ENCODE measurements at places on chromosomes 6 and 20.

- DNase-seq = no peak
These were observed 350.0 kb downstream of the QKI start for GRCh38 chr6:163764565-163764964.

DNA sequence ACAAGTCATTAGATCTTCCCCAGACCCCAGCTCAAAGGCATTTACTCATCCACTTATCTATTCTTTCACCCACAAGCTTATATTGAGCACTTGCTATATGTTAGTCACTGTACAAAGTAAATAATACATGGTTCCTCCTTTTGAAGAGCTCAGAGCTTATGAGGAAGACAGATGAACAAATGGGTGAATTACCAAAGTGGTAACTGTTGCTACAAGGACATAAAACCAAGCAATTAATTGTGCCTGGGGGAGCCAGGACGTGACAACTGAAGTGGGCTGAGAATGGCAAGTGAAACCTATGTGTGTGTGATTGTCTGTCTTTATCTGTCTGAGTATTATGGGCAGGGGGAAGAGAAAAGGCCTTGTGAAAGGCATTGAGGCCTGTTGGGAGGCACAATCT lies 45.6 kb upstream of the AKIRIN2 start:
- DNase-seq = no peak

DNA sequence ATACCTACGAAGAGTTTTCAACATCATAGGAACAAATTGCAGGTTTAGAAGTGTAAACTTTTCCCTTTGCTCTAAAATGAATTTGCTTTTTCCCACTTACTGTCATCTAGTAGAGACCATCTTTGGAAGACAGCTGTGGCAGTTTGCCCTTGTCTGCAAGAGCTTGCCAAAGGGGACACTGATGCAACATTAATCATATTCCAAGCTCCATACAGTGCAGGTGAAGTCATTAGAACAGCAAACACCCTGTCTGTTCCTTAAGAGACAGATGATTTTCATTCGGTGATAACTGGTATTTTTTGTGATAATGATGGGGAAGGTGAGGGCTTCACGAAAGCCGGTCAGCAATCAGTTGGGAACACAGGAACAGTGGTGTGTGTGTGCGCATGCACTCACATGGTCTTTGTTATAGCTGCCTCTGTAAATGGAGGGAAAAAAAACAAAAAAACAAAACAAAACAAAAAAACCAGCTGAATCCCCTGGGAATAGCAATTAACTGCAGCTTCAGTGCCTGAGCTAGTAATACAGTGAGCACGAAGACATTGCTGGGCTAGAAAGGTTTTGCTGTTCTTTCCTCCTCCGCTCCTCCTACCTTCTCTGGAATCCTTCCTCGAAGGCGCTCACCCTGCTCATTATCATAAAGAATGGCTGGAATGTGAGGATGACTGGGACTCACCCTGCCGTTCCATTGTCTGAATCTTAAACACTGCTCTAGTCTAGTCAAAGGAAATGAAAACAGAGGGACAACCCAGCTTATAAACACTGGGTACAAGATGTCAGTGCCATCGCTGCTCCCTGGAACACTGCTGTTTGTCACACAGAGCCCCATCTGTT lies 35.2 kb upstream of the KIF13A start:
- no peak for DNase-seq

- DNase-seq = no peak
These were observed 152.1 kb upstream of the RALGAPA2 start for GRCh38 chr20:20864351-20865096.

GRCh38 chr6:160881148-160881808 lies 110.3 kb upstream of the MAP3K4 start:
- no peak for DNase-seq

GRCh38 chr20:4795394-4795793 lies 73.7 kb downstream of the PRND start:
- peak; percentile 21 for DNase-seq

GRCh38 chr6:96649926-96650325 lies 87.0 kb downstream of the FHL5 start:
- DNase-seq = no peak

DNA sequence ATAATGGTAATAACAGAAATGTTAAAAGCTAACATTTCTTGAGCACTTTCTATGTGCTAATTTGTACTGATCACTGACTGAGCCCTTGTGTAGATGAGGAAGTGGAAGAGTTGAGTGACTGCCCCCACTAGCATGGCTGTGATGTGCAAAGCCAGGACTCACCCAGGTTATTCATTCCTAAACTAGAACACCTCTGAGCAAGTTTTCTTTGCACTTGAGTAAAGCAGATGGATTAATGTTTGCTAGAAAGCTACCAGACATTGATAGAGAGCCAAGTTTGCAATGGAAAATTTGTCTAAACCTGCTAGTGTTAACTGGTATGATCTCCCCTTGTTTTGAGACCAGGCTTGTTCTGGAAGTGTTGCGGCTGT lies 467.4 kb upstream of the PLCB4 start:
- DNase-seq = no peak

DNA sequence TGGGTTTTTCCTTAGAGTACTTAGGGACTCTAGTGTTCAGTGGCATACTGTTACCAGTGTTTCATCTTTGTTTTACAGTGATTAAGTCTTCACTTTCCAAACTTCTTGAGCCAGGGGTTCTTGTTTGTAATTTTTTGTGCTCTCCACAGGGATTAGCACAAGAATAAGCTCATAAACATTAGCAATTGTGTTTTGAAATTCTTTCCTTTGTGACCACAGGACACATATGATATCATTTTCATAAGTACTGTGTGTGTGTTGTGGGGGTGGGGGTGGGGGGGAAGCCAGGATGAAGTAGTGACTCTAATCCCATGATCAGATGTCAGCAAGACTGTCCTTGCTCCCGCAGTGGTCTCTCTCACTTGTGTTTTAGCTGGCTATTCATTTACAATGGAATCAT lies 101.5 kb upstream of the SCP2D1 start:
- DNase-seq = no peak

- DNase-seq = no peak
These were observed 280.8 kb downstream of the SOX4 start for GRCh38 chr6:21874372-21874771.

DNA sequence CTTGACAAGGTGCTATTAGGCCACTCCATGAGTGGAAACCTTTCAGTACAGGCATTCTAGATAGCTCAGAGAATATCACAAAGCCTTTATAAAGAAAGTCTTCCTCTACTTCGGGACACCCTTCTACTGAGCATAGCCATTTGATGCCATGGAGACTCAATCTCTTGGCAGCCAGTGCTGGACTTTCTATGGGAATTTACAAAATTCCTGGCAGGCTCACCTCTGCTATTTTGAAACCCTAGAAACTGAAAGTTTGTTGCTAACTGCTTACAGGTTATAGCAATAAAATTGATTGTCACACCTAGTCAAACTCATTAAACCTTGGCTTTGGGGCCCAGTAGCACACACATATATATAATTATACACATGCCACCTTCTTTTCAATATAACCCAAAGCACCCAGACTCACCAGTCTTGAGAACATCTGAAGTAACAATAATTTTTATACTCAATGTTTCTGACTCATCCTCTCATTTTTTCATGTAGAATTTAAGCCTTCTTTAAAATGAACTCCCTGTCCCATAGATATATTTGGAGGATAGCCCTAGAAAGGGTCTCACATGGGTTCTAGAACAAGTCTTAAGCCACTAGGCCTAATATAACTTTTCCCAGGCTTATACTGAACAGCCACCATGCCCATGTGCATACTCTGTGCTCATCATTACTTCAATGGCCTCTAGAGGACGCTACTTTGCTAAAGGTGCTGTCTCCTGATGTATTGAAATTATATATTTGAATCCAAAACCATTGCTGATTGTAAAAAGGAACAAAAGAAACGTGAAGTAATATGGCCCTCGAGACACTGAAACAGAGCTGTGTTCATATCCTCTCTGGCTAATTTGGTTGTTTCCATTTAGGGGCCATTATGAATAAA lies 368.1 kb upstream of the MARCKS start:
- DNase-seq = no peak

DNA sequence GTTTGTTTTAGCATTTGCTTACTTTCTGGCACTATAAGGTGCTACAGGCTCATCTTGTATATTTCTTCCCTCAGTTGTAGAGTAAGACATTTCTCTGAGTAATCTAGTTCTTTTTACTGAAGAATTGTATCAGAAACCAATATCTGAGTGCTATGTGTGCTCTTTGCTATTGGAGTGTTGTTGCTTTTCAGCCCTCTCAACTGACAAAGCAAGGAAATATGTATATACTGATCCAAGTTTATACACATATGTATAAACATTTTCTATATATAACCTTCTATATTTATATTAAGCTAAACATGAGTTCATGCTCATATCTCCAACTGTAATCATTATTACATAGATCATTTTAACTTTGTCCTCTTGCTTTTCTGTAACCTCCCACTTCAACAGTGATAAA lies 405.7 kb downstream of the RFPL4B start:
- DNase-seq = no peak

GRCh38 chr6:137323860-137324259 lies 104.7 kb upstream of the IFNGR1 start:
- no peak for DNase-seq

- no peak for DNase-seq
These were observed 4.9 kb downstream of the PLCG1 start for GRCh38 chr20:41142245-41142644.

DNA sequence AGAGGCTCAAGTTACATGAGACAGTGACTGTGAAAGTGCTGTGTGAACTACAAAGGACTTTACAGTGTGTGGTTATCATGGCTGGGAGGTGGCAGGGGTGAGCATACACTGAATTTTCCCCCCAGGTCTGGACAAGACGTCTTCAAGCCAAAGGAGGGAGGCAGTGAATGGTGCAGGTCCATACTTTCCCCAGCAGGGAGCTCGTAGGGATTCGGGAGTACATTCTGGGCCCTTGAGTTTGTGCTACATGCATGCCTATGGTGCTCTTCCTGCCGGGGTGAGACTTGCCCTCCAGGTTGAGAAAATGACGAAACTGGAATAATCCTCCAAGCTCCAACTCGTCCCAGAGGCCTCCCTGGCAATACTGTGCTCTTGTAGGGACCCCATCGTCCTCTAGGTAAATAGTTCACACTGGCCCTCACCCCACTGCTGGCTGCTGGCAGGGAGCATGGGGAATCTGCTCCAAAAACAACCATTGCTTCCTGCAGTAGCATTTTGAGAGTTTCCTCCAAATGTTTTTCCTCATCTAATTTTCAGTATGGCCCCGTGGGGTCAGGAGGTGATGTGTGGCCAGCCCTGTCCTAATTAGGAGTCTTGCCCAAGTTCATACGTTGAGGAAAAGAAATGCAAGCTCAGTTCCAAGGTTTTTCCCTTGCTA lies 57.6 kb downstream of the ZNF831 start:
- no peak for DNase-seq

GRCh38 chr6:28803337-28803709 lies 120.5 kb downstream of the TRIM27 start:
- no peak for DNase-seq

DNA sequence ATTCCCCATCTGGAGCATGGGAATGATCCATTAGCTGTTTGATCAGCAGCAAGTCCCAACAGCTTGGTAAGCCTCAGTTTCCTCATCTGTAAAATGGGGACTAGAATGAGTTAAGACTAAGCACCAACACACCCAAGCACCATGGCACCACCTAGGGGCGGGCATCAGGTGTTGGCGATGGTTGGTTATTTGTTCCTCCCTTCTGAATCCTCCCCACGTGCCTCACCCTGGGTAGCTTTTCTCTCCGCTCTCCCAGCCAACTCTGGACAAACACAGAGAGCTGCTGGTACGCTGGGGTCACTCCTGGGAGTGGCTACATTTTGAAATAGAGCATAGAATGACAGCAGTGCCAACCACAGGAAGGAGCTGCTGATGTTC lies 13.3 kb upstream of the ITPR3 start:
- no peak for DNase-seq

- peak; percentile 62 for DNase-seq
These were observed 159.6 kb upstream of the ZNF217 start for GRCh38 chr20:53752971-53753879.

DNA sequence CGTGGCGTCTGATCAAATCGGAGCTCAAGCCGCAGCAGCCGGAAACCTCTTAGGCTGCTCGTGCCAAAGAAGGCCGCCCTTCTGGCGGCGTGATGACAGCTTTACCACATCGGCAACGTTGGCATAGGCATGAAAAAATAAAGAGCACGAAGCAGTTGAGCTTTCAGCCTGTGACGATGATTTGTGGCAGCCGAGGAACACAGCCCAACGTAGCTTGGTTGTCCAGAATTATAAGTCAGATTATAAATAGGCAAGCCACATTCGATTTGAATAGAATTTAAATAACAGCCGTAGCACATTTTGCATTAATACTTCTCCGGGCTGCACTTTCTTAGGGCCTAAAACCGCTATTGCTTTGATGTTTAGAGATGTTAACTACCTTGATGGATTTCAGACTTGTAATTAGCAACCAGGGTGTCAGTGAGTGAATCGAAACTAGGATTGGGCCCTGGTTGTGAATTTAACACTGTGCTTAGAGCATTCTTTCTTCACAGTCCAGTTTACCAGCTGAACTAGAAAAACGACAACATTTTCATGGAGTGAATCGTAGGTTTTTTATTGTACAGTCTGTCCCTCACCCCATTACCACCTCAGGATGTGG lies 864 bp upstream of the BCLAF1 start:
- DNase-seq = no peak

- DNase-seq = no peak
These were observed 87.5 kb downstream of the ZFP64 start for GRCh38 chr20:52103913-52104545.

- DNase-seq = no peak
These were observed 198.7 kb downstream of the RIMS1 start for GRCh38 chr6:72084992-72085569.

DNA sequence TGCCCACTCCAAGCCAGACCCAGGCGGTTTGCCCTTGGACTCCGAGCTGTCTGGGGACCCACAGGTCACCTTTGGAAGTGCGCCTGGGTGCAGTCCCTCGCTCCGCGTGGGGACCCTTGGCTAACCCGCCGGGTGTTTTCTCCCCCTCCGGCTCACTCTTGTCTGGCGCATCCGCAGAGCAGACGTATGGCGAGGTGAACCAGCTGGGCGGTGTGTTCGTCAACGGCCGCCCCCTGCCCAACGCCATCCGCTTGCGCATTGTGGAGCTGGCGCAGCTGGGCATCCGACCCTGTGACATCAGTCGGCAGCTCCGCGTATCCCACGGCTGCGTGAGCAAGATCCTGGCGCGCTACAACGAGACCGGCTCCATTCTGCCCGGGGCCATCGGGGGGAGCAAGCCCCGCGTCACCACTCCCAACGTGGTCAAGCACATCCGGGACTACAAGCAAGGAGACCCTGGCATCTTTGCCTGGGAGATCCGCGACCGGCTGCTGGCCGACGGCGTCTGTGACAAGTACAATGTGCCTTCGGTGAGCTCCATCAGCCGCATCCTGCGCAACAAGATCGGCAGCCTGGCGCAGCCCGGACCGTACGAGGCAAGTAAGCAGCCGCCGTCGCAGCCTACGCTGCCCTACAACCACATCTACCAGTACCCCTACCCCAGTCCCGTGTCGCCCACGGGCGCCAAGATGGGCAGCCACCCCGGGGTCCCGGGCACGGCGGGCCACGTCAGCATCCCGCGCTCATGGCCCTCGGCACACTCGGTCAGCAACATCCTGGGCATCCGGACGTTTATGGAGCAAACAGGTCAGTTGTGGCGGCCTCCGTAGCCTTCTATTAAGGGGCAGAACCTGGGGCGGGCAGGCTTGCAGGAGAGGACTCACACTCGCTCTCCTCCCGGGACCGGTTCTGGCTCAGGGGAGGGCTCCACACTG lies 1.1 kb downstream of the PAX1 start:
- DNase-seq = no peak

- DNase-seq = no peak
These were observed 173.2 kb downstream of the BTBD3 start for GRCh38 chr20:12090920-12091319.
